ENCODE measurements at places on chromosomes 4 and X. TPM values are rescaled to one million over a fixed set of nuclear protein-coding genes. Genes with fewer than 3 reads are reported as not detected.
A peak's percentile ranks its signal among the peaks of the same experiment; 100 is the strongest.

DNA sequence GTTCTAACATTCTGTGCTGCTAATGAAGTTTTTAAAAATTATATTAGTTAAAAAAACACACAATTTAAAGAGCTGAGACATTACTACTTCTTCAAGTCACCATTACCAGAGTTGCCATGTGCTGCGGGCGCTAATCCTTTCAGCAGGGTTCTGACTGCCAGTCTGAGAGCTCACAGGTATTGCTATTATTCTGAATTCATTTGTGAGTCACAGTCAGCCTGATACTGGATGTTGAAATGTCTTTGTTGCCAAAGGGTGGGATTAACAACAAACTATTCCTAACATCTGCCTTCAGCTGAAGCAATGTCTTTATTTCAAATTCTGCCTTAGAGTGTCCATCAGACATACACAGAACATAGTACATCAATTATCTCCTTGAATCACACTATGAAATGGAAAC lies 197.1 kb upstream of the FGF13 start:
- ATAC-seq, result no peak

GRCh38 chr4:121308328-121308663 lies 72.5 kb downstream of the QRFPR start:
- ATAC-seq, result no peak

DNA sequence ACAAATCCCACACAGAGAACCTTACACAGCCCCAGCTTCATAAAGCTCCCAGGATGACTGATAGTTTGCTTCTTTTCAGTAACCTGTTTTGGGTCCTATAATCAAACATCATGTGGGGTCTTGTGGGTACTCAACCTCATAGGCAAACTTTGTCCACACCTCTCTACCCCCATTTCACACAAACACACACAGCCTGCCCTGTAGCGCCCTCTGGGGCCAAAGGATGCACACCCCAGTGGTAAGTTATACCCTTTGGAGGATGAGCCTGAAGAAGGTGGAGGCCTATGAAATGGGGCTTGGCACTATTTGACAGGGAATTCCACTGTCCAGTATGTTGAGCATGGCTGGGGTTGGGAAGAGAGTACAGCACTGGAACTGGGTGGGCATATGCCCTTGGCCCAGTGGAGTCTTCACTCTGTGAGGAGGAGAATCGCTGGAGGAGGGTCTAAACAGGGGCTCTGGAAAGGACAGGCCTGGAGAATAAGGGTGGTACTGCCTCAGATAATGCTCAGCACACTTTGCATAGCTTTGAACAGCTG lies 30.5 kb upstream of the COL25A1 start:
- ATAC-seq, result peak; percentile 19

GRCh38 chr4:188941524-188942119 lies 802.4 kb downstream of the TRIML1 start:
- ATAC-seq, result no peak

GRCh38 chr4:99847362-99847976 lies 30.8 kb downstream of the DAPP1 start:
- no peak for ATAC-seq

GRCh38 chr4:6470502-6471306 lies 1.7 kb downstream of the PPP2R2C start:
- ATAC-seq, result peak; percentile 70

DNA sequence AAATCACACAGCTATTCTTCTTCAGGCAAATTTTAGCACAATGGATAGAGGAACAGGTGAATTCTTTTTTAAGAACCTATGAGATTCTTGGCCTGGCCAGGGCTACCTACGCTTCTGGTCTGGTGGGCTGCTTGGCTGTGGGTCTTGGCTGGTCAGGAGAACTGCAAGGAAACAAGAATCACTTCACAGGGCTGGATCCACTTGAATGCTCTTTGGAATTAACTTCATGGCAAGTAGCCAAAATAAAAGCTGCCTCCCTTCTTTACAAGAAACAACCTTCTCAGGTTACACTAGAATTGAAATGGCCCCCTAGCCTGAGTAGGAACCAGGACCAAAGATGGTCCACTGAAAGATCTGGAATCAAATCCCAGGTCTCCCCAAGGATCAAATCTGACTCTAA lies 519.1 kb downstream of the IQCM start:
- ATAC-seq, result no peak

GRCh38 chr4:7939377-7940108 lies at the start of gene AFAP1:
TSS of gene AFAP1 (minus strand) at chr4:7939861. CDS start at chr4:7872078, 67,783 bp downstream.
- ATAC-seq, result peak; percentile 97

- ATAC-seq, result no peak
These were observed 1.2 kb downstream of the WDR44 start for GRCh38 chrX:118347131-118347530.

DNA sequence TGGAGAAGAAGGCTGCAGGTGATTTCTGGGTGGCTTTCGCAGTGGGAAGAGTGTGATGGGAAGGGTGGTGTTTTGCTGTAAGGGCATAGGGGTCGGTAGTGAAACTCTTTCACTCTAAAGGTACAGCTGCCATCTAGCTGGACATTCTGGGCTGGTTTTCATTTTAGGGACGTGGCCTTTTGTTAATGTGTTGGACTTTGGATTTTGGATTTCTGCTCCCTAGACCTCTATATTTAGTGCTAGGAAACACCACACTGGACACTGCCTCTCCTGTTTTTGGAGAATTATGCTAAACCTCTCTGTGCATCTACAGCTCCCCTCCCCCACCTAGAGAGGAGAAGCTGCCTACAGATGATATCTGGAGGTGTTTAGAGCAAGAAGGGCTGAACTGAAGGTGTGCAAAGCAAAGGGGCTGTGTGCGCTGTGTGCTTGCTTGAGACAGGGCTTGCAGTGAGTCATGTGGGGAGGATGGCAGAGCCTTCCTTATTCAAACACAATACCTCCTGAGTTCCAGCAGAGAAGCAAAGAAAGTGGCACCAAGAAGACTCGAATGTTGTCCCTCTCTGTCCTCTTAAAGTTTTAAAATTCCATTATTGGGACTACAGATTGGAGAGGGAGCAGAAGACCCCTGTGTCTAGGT lies 47.9 kb downstream of the STARD8 start:
- no peak for ATAC-seq

DNA sequence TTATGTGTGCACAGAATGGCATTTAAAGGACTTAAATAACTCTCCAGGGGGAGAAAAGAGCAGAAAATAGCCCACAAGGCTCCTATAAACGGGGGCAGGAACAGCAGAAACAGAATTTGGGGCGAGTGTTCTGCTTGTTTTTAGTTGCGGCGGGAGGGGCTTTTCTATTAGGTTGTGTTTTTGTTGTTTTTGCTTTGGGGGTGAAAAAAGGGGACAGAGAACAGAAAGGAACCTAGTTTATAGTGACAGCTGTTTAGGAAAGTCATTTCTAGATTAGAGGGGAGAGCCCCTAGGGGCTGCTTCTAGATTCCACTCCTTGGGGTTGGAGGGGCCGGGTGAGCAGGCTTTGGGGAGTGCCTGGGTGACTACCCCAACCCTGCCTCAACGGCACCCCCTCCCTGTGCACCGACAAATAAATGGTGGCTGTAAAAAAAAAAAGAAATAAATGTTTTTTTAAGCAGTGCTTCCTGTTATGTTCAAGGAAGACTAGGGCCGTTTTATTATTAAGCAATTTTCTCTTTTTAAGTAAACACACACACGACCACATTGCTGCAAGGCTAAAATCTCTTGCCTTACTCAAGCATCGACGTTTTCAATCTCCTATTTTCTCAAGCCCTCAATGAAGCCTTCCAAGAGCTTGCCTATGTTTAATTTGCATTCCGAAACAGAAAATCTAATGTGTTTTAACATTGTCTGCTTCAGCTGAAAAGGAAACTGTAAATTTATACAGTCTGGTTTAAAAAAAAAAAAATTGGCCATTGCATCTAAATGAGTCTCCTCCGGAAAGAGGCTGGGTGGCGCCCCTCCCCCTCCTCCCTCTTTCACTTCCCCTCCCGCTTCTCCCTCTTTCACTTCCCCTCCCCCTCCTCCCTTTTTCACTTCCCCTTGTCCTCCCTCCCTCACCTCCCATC lies 123.3 kb upstream of the TBL1X start:
- ATAC-seq, result peak; percentile 23

GRCh38 chr4:24574236-24574635 lies 10.1 kb downstream of the DHX15 start:
- no peak for ATAC-seq

ALG13 gene
- 62.4 TPM for total RNA-seq

SLC6A14 gene
- total RNA-seq, result 1.0 TPM

CENPVL2 gene
- total RNA-seq, result not detected

CT45A2 gene
- not detected for total RNA-seq

TEX13C gene
- not detected for total RNA-seq

USP17L17 gene
- total RNA-seq, result not detected

MAGEA2B gene
- total RNA-seq, result not detected

PDCL2 gene
- total RNA-seq, result not detected

Measured in gastroesophageal sphincter (tissue), 4 donors.